ENCODE measurements at places on chromosomes 7 and 10.

GRCh38 chr10:59006511-59007306, 169.7 kb upstream of the PHYHIPL start:
- DNase-seq, result no peak

DNA sequence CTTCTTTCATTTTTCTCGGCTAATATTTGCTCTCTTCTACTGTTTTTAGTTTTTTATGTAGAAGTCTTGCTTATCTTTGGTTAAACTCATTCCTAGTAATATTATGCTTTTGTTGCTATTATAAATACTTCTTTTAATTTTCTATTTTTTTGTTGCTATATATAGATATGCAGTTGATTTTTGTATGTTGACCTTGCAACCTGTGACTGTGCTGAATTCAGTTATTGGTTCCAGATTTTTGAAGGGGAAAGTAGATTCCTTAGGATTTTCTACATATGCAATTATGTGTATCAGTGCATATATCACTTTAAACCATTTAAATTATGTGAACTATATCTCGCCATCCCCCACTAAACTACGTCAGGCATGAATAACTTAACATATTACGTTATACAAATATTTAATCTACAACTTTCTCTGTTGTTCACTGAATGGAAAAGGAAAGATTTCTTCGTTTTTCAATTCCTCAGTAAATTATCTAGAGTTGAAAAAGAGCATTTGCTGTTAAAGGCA, 71.5 kb downstream of the IDE start:
- no peak for DNase-seq

GRCh38 chr10:22158426-22158825, 59.4 kb downstream of the EBLN1 start:
- DNase-seq, result no peak

DNA sequence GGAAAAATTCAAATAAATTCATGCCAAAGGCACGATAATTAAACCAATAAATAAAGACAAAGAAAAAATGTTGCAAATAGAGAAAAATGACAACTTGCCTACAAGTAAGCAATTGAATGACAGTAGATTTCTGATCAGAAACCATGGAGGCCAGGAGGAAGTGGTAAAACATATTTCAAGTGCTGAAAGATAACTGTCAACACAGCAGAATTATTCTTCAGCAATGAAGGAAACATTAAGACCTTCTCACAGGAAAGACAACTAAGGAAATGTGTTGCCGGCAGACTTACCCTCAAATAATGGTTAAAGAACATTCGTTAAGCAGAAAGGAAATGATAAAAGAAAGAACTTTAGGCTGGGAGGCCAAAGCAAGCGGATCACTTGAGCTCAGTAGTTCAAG, 30.4 kb downstream of the RUNDC3B start:
- no peak for DNase-seq

DNA sequence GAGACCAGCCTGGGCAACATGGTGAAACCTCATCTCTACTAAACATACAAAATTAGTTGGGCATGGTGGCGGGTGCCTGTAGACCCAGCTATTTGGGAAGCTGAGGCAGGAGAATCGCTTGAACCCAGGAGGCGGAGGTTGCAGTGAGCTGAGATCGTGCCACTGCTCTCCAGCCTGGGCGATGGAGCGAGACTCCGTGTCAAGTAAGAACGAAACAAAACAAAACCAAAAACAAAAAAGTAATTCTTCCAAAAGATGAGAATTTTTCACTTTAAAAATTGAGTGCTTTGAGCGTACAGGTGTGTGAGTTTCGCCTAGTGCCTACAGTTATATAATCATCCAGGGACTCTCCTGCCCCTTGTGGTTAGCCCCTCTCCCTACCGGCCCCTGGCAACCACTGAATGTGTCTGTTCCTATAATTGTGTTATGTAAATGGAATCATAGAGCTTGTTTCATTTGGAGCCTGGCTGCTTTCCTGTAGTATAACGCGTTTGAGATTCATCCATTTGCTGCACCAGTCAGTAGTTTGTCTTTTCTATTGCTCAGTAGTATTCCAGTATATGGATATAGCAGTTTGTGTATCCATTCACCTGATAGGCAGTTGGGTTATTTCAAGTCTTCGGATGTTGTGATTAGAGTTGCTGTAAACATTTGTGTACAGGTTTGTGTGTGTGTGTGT, 80.0 kb downstream of the RBM33 start:
- DNase-seq, result no peak

GRCh38 chr10:5887029-5887428, 2.7 kb downstream of the ANKRD16 start:
- DNase-seq, result no peak

DNA sequence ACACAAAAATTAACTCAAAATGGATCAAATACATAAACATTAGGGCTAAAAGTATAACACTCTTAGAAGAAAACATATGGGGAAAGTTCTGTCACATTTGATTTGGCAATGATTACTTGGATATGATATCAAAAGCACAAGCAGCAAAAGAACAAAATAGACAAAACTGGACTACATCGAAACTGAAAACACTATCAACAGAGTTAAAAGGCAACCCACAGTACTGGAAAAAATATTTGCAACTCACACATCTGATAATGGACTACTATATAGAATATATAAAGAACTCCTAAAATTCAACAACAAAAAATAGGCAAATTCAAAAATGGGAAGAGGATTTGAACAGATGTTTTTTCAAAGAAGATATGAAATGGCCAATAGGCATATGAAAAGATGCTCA, 51.0 kb downstream of the COA1 start:
- no peak for DNase-seq
